NAMALWA (cell line): ENCODE measurements at places on chromosomes 3 and 15.
A peak's percentile ranks its signal among the peaks of the same experiment; 100 is the strongest.

GRCh38 chr3:49619649-49620048 is 54.5 kb upstream of the APEH start:
- no peak for DNase-seq

DNA sequence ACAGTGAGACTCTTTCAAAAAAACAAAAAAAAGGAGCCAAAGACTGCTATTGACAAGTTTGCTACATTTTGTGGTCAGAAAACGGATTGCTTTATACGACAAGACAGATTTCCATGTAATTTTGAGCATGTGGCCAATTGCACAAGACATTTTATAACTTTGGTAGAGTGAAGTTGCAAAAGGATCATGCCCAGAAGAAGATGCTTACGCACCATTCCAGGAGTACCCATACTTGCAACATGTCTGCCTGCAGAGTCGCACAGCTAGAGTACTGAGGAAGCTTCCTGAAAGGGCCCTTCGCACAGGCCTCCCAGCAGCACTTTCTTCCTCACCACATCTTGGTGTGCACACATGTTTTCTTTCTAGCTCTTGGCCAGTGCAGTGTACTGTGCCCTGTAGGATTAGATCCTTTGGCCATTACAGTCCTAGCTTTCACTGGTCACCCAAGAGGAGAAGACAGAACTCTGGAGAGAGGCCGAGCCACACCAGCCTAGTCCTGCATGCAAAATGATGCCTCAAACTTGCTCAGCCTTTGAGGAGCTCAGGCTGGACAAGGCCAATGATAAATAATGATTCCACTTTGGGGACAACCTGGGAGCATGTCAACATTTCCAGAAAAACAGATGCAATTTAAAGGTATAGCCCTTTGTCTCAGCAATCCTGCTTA is 11.7 kb downstream of the CHDH start:
- DNase-seq, result no peak

GRCh38 chr3:162842549-162843216 is 1346.1 kb downstream of the OTOL1 start:
- no peak for DNase-seq

- no peak for DNase-seq
These were observed 735.4 kb upstream of the GRM7 start for GRCh38 chr3:6125520-6125919.

- DNase-seq, result no peak
These were observed 659 bp downstream of the GADL1 start for GRCh38 chr3:30893678-30894325.

GRCh38 chr3:88807491-88808105 is 299.8 kb upstream of the EPHA3 start:
- no peak for DNase-seq

GRCh38 chr15:78925956-78926743 is 18.7 kb downstream of the CTSH start:
- no peak for DNase-seq

- DNase-seq, result no peak
These were observed 4.1 kb upstream of the TM4SF4 start for GRCh38 chr3:149470381-149470780.

DNA sequence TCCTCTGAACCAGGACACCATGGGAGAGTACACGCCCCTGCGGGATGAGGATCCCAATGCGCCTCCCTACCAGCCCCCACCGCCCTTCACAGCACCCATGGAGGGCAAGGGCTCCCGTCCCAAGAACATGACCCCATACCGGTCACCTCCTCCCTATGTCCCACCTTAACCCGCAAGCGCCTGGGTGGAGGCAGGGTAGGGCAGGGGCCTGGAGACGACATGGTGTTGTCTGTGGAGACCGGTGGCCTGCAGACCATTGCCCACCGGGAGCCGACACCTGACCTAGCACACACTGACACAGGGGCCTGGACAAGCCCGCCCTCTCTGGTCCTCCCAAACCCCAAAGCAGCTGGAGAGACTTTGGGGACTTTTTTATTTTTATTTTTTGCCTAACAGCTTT is 21.2 kb upstream of the BSN start:
- DNase-seq, result no peak

DNA sequence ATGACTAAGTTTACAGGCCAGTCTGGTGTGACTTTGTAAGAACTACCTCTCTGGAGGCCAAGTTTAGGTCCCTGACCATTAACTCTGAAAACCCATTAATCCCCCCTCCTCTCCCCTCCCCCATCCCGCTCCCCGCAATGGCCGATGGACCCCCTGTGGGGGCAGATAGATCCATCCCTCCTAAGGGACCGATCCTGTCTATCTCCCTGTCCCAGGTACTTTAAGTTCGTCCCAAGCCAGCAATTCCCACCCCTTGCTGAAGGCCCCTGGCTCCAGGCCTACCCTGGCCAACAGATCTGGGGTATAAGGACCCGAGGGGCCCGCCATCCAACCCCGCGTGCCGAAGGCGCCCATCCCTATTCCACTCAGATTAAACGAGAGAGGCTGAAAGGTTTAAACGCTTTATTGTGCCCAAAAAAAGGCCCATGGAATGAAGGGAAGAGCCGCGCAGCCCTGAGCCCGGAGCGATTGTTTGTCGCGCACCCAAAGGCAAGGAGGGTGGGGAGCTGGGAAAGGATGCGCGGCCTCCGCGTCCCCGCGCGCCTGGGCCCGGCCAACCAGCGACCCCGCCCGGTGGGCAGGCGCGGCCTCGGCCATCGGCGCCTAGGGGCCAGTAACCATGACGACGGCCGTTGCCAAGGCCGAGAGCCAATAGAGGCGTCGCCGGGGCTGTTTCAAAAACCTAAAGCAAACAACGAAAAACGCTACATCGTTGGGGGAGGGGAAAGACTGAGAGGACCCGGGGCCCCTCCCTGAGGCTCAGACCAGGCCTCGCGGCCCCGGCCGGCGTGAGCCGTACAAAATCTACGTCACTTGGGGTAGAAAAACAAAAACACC is 35.9 kb downstream of the HMCES start:
- peak; percentile 89 for DNase-seq

DNA sequence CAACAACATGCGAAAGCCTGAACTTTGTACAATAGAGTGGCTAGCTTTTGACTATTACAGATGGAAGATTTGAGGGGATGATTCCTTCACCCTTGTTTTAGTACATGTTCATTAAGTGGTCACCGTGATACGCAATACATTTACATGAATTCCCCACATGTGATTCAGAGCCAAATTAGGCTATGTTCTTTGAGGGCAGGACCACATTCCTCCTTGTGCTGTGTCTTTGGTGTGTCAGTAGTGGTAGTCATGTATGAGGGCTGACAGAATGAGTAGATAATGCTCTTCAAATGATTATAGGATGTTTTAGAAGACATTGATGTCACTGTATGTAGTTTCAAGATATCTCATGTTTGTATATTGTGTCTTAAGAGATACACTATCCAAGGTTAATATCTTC is 12.1 kb downstream of the PTPRG start:
- no peak for DNase-seq

- no peak for DNase-seq
These were observed 556.2 kb upstream of the CFAP20DC start for GRCh38 chr3:59605944-59606534.

GRCh38 chr3:107430996-107431245 is 53.7 kb downstream of the CCDC54 start:
- DNase-seq, result peak; percentile 19

DNA sequence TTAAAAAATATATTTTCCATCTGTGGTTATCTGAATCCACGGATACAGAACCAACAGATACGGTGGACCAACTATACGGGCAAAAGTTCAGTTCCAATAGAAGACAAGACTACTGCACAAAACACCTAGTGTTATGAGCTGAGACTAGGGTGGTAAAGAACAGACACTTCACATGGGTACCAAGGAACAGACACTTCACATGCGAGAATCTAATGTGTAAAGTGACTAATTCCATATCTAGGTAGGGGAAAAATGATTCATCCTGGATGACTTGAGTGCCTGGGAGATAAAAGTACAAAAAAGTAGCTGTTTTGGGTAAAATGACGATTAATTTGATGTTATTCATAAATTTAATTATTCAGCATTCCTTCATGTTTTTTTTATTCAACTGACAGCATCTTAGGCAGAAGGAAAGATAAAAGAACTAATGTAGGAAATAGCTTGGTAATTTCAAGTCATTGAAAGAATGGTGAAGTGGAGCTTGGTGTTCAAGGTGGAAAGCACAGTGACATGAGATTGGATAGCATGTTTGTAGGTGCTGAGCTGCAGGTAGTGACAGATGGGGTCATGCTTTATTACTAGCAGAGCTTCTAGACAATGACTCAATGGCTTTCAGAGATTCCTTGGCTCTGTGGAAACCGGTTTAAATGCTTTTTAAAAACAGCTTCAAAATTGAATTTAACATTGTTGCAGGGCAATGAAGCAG is 5.2 kb downstream of the CD200 start:
- no peak for DNase-seq
